Activated CD4-positive, alpha-beta T cell treated with anti-CD3 and anti-CD28 coated beads, Interleukin-2, amount 10 ng/mL, durations not matched to agents 24 days and 14 days (primary cell): ENCODE measurements at places on chromosomes 3 and 15. TPM values are rescaled to one million over a fixed set of nuclear protein-coding genes. Genes with fewer than 3 reads are reported as not detected.

The UNC13C gene
- total RNA-seq: not detected in 2 replicates

The IQCF5 gene
- not detected in 2 replicates for total RNA-seq

The TERC gene
- total RNA-seq: 8.9 TPM in 1 of 2 replicates, not detected in the other

The MLF1 gene
- total RNA-seq: 0.50 and 0.77 TPM in 2 replicates

The ACAN gene
- total RNA-seq: not detected in 2 replicates

The ZNF619 gene
- 6.1 and 8.4 TPM in 2 replicates for total RNA-seq

GRCh38 chr3:11385326-11385725 is 113.1 kb downstream of the ATG7 start:
- no peak for DNase-seq

- DNase-seq: no peak
Measured at GRCh38 chr3:63798949-63799348, 20.1 kb upstream of the C3orf49 start.

GRCh38 chr3:59575113-59576001 is 525.5 kb upstream of the CFAP20DC start:
- peak; percentile 95 for DNase-seq

- no peak for DNase-seq
Measured at GRCh38 chr3:26588931-26589330, 33.6 kb upstream of the LRRC3B start.

DNA sequence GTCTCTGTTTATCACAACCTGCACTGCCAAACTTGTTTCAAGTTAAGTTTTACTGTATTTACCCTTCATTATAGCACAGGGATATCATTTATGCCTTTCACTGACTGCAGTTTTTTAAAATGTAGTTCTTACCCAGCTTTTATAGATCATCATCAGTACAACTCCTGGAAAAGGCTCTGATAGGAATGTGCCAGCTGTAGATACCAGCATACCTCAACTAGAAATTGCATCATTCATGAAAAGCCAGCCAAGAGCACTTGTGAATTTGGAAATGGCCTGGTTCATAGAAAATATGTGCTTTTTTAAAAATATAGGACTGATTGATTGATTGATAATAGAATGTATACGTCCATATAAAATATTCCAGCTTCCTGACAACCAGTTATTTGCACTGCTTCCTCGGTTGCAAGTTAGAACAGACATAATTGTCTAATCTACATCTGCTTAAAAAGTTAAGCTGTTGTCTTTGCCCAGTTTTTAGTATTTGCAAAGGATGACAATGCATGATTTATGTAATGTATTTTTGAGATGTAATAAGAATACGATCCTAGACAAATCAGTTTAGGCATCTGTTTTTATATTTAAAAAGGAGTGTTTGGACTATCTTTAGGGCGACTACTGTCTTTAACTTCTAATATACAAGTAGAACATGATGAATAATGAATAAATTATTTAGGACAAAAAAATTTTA is 58.5 kb downstream of the DCUN1D1 start:
- DNase-seq: no peak

- DNase-seq: no peak
Measured at GRCh38 chr3:77795013-77795412, 755.1 kb downstream of the ROBO2 start.

DNA sequence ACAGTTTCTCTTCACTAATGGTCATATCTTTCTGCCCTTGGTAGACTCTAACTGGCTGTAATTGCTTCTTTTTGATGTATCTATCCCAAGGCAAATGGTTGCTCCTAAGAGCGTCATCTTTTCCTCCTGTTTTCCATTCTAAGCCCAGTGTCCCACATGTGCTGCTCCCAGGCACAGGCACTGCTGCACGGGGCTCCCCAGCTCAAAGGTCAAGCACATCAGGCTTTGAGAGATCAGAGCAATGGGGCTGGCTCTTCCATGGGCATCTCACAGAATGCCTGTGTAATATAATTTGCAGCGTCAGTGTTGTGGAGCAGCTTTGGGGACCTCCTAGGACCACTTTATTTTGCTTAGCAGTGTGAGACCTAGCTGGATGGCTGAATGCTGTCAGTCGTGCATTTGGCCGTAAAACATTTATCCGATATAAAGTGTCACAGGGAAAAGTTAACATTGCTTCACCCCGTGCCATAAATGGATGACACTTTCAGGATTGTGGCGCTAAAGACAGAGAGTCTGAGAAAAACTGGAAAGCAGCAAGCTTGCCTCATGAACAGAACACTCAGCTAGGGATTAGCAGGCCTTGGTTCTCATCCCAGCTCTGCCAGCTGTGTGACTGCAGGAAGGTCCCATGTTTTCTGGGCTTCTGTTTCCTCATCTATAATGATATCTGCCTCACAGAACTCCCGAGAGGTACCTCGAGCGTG is 277.5 kb upstream of the TBL1XR1 start:
- no peak for DNase-seq

- DNase-seq: no peak
Measured at GRCh38 chr3:129938140-129938930, 36.2 kb upstream of the TRH start.

DNA sequence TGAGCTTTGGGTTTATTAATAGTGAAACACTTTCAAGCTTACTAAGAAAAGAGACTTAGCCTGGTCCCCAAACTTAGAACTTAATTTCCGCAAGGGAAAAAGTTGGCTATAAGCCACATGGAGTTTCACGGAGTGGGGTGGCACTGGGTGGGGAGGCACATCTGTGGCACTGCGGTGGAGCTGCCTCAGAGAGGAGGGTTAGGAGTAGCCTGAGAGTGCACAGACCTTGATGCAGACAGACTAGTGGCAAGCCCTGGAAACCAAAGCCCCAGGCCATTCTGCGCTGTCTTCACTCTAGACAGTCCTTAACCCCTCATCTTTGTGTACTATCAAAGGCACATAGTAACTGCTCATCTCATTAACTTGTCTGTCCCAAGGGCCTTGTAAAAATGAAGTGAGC is 22.0 kb downstream of the CXCR6 start:
- no peak for DNase-seq
